ENCODE measurements at places on chromosomes 11 and 22.

GRCh38 chr11:94107363-94107762, 21.3 kb upstream of the PANX1 start:
- DNase-seq: no peak

GRCh38 chr11:90321018-90321417, 98.2 kb upstream of the CHORDC1 start:
- no peak for DNase-seq

DNA sequence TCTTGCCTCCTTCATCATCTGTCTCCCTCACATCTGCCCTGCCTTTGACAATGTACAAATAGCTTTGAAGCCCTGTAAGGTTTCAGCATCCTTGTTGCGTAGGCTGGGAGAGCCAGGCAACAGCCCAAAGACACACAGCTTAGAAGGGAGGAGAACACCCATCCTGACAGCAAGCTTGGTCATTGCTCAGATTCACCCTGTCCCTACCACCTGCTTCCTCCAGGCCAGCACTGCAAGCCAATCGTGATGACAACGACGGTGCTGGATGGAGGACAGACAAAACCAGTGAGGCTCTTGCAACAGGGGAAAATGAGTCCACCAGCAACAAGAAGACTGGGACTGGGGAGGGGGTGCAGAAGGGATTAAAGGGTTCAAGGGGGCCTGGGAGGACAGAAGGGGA, 32.9 kb upstream of the CD5 start:
- no peak for DNase-seq

- DNase-seq: no peak
Observed at GRCh38 chr11:73310076-73310475, 2.0 kb downstream of the ARHGEF17 start.

GRCh38 chr22:30803679-30804078, 109.0 kb downstream of the OSBP2 start:
- no peak for DNase-seq

GRCh38 chr11:39365809-39366436, 2093.5 kb downstream of the LRRC4C start:
- peak; percentile 50 for DNase-seq

GRCh38 chr11:108170184-108170583, 48.8 kb downstream of the ACAT1 start:
- no peak for DNase-seq

DNA sequence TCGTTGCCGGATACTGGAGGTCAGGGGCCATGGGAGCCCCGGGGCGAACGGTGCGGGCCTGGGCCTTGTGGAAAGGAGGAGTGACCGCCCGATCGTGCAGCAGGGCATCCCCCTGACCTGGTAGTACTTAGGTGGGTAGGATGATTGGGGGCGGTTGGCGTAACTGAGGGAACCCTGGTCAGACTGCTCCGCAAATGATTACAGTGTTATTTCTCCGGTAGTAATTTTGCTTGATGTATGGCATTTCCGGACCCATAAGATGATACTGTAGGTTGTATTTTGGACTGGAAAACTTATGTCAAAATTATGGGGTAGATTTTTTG, 762 bp downstream of the MTMR3 start:
- no peak for DNase-seq

DNA sequence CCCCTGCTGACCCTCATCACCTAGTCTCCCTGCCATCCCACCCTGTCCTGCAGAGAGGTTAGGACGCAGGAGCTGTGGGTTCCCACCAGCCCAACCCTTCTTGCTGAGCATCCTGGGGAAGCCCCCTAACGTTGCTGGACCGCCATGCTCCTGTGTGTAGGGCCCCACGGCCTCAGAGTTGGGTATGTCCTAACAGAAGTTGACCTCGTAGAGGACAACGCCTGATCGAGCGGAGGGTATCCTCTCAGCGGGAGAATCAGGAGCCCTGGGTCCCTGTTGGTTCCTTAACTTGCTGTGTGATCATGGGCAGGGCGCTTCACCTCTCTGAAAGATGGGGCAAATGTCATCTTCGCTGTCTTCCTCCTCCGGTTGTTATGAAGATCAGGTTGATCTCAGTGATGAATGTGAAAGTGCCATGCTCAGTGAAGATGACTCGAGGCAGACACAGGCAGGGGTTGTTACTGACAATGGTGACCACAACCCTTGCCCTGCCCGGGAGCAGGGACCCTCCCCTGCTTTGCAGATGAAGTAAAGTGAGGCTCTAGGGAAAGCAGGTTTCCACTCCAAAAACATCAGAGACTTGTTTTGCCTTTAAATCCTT, 19.3 kb upstream of the CD5 start:
- DNase-seq: no peak

- peak; percentile 46 for DNase-seq
Observed at GRCh38 chr11:18844753-18845367, 53.3 kb upstream of the PTPN5 start.

DNA sequence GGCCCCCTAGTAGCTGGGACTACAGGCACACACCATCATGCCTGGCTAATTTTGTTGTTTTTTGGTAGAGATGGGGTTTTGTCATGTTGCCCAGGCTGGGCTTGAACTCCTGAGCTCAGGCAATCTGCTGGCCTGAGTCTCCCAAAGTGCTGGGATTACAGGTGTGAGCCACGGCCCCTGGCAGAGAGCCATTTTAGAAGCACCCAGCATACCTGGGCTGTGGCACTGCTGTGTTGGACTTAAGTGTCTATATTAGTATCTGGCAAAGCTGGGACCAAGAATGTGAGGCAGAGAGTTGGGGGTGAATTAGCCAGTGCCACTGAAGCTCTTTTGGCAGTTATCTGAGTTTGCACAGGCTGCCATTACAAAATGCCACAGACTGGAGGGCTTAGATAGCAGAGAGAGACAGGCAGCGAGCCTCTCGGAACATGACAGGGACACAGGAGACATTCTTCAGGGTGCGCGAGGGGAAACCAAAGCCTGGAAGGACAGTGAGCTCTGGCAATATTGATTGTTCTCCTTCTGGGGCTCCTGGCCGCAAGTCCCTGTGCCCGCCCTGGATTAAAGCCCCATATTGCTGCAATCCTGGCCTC, 87.7 kb upstream of the ALX4 start:
- no peak for DNase-seq

- peak; percentile 78 for DNase-seq
Observed at GRCh38 chr22:32265882-32266767, 11.0 kb upstream of the SLC5A4 start.

DNA sequence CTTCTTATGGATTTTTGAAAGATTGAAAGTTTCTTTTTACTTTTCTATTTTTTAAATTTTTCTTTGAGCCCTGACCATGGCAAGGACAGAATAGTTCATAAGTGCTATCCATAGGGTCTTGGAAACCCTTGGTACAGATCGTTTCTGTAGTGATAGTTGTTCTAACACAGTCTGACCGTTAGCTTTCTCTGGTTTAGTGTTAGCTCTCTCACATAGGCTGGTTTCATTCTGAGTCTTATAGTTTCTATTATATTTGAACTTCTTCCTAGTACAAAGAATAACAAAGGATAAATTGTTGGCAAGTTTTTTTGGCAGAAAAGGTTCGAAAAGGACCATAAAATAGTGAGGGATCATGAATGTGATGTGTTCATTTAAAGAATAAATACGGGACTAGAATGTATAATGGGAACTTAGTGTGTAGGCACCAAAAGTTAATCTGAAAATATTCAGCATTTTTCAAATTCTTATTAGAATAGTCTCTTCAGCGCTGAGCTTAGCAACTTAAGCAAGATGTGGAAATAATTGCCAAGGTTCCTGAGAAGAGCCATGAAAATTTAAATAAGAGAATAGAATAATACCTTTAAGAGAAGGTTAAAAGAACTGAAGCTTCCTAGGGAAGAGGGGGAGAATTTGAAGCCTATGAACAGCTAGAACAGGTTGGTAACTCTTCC, 24.1 kb downstream of the FDX1 start:
- DNase-seq: no peak

DNA sequence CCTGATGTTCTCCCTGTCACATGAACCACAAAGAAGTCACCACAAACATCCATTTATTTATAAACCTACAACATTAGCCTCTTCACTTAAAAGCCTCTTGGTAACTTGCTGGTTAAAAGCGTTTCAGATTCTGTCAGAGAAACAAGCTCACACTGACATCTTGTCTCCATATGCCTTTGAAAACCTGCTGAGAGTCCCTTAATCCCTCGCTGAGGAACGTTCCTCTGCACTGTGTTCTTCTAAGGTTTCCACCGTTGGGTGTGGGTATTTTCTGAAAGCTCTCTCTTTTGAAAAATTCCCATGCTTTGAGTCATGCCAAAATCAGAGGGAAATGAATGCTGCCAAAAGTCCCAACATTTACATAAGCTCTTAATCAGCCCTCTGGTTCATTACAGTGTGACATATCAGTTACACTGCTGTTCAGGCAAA, 149.8 kb downstream of the CCDC34 start:
- DNase-seq: peak; percentile 54

- DNase-seq: no peak
Observed at GRCh38 chr22:20994128-20994901, 7.6 kb downstream of the THAP7 start.

GRCh38 chr22:28716686-28717085, 24.9 kb downstream of the CHEK2 start:
- DNase-seq: no peak

- DNase-seq: no peak
Observed at GRCh38 chr22:27627901-27628300, 173.7 kb downstream of the MN1 start.

GRCh38 chr11:9330387-9331384, 16.3 kb upstream of the TMEM41B start:
- no peak for DNase-seq

DNA sequence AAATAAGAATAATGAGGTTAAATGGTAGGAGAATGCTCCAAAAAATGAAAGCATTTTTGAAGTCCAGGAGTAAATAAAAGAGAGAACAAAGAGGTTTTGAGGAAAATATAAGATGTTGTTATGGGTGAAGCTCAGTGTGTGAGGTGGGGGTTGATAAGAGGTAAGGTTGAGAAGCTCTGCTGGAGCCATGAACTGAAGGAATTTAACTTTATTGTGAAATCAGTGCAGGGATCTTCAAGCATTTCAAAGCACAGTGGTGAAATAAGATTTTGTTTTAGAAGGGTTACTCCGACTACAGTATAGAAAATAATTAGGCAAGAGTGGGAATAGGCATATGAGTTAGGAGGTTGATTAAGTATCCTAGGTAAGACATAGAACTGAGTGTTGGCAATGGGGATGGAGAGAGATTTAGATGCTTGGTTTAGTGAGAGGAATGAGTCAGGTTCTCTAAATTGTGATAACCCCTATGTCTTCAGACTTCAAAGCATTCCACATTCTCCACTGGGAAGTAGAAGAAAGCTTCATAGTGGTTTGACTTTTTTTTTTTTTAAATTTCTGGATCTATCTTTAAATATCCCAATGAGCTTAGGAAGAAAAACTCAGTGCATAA, 403.2 kb downstream of the AASDHPPT start:
- no peak for DNase-seq

GRCh38 chr11:56782167-56782847, 33.8 kb upstream of the OR9G4 start:
- DNase-seq: no peak

GRCh38 chr11:28621753-28622152, 513.6 kb downstream of the METTL15 start:
- DNase-seq: no peak

DNA sequence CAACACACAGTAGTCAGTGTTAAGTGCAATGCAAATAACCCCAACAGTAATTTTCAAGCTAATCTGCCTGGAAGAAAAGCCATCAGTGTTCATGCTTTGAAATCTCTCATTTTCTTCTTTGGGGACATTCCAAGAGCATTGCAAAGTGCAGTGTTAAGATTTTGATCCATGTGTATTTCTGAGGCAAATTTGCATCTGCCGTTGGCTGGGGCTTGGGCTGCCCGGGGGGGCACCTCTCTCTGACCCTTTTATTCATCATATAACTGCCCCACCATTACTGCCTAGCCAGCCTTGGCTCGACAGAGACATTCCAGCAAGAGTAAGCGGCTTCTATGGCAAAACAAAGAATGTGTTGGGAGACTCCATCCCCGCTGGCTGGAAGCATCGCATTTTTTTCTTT, 483.5 kb downstream of the BRD1 start:
- DNase-seq: no peak

DNA sequence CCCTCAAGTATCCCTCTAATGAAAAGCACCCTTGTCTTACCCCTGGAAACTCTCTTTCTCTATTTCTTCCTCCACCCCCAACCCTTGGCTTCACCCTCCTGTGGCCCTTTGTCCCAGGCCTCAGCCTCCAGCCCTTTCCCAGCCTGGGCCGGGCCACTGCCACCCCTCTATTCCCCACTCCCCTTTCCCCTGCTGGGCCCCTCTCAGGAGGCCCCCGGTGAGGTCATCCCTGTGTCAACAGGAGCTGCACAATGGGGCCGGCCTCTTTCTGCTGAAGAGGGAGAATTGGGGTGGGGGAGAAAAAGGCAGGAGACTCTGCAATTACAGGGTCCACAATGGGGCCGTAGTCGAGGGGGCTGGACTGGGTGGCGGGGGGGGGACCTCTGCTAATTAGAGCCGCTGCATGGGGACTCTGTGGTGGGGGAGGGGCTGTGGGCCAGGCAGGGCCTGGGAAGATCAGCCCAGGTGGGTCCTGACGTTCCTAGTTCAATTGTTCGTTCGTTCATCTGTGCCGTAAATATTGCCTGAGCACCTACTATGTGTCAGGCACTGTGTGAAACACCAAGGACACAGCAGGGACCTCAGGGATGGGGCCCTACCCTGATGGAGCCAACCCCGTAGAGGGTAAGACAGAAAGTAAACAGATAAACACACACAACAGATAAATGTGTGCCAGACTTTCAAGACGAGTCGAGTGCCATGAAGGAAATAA, 18.5 kb upstream of the MPPED1 start:
- no peak for DNase-seq

DNA sequence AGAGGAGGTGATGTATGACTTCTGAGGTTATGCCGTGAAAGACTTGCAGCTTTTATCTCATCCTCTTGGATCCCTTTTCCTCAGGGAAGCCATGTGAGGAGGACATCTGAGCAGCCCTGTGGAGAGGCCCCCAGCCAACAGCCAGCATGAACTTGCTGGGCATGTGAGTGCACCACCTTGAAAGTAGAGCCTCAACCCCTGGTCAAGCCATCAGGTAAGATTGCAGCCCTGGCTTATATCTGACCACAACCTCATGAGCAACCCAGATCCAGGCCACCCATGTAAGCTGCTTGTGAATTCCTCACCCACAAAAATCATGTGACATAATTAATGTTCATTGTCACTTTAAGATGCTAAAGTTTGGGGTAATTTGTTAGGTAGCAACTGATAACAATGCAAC, 121.0 kb downstream of the MIAT start:
- no peak for DNase-seq

- no peak for DNase-seq
Observed at GRCh38 chr11:45272701-45273100, 13.4 kb downstream of the SYT13 start.
